ENCODE measurements at places on chromosomes 4 and X.
A peak's percentile ranks its signal among the peaks of the same experiment; 100 is the strongest.

DNA sequence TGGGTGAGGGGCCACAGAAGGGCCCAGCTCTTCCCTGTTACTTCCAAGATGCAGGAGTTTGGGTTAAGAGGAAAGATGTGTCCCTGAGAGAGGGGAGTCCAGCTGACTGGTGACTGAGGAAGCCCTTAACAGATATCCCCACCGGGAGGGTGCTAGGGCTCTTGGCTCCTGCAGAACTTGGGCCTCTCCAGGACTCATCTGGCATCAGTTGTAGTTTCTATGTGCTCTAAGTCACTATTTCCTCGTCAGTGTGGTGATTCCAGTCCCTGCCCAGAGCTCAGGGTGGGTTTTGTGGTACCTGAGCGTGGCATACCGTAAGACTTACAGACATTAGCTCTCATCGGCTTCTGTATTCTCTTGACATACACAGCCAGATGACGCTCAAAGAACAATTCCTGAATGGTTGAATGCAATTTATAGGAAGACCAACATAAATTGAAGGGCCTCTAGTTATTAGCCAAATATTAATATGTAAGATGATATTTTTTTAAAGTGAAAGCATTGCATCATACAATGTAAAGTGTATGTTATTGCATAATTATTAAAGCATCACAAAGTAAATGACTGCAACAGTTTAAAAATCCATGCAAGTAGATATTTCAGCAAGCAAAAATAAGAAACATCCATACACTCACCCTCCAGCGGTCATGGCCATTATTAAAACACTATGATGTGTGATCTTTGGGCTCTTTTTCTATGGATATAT, 195.5 kb downstream of the PTTG2 start:
- DNase-seq, result no peak

GRCh38 chr4:15303052-15303641, 124.7 kb upstream of the C1QTNF7 start:
- DNase-seq, result no peak

- DNase-seq, result no peak
These were observed 47.8 kb downstream of the ZCCHC13 start for GRCh38 chrX:74351760-74352159.

DNA sequence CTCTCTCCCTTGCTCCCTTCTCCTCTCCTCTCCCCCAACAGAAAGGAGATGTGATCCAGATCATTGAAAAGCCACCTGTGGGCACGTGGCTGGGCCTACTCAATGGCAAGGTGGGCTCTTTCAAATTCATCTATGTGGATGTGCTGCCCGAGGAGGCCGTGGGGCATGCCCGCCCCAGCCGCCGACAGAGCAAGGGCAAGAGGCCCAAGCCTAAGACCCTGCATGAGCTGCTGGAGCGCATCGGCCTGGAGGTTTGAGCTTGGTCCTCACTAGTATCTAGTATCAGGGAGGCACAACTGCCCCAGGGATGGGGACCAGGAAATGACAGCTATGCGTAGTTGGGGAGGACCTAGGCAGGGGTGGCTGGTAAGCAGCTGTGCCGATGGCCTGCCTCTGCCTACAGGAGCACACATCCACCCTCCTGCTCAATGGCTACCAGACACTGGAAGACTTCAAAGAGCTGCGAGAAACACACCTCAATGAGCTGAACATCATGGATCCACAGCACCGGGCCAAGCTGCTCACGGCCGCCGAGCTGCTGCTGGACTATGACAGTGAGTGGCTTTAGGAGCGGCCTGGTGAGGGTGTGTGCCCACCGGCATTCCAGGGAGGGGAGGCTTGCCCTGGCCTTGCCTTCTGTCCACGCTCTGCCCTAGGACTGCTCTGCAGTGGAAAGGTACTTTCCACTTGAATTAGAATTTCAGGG, 13.0 kb downstream of the SASH3 start:
- DNase-seq, result no peak

DNA sequence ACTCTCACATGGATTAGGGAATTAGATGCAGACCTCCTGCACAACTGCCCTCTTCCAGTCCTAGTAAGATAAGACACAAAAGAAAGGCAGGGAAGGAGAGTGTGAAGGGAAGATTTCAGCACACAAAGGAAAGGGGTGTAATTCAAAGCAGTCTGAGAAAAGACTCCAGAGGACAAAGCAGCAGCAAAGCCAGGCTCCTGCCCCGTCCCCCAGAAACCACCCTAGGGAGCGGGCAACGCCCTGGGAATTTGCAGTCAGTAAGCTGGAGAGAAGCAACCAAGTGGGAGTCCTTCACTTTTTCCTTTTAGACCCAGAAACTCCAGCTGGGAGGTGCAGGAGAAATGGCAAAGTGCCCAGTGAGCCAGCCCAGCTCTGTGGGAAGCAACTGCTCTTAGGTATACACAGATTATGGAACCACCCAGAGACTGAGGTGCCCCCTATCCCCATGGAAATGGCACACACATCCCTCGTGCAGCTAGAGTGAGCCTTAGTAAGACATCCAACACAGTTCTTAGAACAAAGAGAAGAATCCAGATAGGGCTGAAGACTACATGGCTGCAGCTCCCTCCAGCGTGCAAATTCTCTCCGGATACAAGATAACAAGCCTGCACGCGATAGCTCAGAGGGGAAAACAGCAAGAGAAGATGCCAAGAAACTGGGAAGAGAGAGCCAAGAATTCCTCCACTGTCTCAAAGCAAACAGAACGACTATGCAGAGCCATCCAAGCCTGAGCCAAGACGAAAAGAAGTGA, 26.5 kb upstream of the IRAK1 start:
- no peak for DNase-seq

- DNase-seq, result no peak
These were observed 234.7 kb downstream of the DKK2 start for GRCh38 chr4:106801386-106801785.

DNA sequence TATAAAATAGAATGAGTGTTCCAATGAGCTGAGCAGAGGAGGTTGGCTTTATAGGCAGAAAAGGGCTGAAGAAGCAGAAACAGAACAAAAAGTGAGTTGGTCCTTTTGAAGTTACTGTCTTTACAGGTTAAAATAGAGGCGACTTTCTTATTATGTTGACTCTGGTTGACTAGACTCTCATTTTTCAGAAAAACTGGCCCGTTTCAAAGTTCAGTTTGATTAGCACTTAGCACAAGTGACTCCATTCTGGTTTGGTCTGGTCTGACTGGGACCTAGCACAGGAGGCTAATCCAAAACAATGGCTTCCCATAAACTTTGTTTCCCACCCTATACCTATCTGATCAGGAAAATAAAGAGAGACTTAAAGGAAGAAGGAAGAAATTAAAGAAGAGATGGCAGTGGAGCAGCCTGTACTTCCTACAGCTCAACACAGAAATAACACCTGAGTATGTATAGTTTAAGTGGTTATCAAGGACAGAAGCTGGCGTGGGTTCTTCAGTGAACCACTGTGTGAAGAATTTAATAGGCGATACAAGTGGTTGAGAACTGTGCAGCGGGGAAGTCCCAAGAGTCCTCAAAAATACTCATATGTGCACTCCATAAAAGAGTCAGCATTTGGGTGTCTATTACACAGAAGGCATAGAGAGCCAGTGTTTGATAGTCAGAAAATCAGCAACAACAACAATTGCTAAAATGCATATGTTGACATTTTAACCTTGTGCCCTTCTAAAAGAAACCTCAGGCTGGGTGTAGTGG, 554.8 kb upstream of the HTR2C start:
- no peak for DNase-seq

DNA sequence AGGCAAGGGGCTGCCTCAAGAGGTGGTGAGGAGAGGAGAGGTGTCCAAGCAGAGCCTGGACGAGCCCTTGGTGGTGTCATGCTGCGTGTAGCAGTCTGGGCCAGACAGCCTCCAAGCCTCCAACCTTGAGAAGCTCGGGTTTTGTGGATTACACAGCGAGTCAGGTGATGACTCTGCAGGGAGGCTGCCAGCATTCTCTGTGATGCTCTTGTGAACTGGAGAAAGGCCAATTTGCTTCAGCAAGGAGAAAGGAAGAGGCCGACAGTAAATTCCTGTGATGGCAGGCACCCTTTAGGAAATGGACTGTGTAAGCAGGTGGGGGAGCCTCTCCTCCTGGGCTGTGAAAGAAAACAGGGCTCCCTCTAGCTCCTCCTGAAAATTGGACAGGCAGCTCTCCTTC, 36.0 kb upstream of the CD99L2 start:
- no peak for DNase-seq

DNA sequence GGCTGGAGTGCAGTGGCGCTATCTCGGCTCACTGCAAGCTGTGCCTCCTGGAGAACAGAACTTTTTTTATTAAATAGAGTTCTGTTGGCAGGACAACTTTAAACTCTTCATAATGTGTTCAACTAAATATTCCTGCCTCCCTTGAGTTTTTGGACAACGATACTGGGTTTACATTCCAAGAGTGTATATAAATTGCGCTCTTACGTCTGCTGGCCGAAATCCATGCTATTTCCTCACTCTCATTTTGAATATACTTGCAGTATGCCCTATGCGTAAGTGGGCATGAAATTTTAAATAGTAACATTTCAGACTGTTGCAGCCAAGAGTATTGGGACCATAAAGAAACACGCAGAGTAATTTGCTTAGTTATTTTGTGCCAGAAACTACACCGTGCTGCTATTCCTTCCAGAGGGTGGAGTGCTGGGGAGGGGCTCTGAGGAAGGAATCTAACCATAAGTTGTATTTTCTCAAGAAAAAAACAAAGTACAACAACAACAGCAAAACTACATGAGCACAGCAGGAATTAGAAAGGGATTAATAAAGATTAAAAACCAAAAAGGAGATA, 480.0 kb downstream of the NLGN4X start:
- DNase-seq, result no peak

- no peak for DNase-seq
These were observed 30.6 kb downstream of the HERC6 start for GRCh38 chr4:88409206-88409605.

GRCh38 chr4:6546681-6547447, 28.1 kb upstream of the MAN2B2 start:
- DNase-seq, result peak; percentile 14

- DNase-seq, result no peak
These were observed 153.9 kb upstream of the STK26 start for GRCh38 chrX:131869182-131869581.

Data from stimulated activated CD8-positive, alpha-beta memory T cell treated with anti-CD3 and anti-CD28 coated beads, Interleukin-4, amount 100 ng/mL, for 4 hours (primary cell).